ENCODE measurements at places on chromosomes 4 and X. TPM values are rescaled to one million over a fixed set of nuclear protein-coding genes. Genes with fewer than 3 reads are reported as not detected.

DNA sequence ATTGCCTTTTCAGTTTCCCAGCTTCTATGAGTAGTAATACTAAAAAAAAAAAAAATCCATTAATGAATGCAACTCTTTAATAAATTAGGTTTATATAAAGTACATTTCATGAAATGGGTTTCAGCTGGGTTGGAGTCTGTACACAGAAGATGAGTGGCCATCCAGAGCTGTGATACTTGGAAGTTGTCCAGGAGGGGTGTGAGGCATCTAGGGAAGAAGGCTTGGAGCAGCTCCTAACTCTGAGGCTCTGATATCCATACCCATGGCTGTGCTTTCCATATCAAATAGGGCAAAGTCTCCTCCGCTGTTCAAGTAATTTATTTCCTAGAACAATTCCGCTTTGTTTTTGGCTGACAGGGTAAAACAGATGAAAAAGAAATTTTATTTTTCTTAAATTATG, 423.3 kb upstream of the TENM3 start:
- peak; percentile 26 for DNase-seq

Gene LNX1
- total RNA-seq = 15.0 TPM

- no peak for DNase-seq
Measured at GRCh38 chrX:53283567-53283966, 2.2 kb upstream of the IQSEC2 start.

Gene CCSER1
- not detected for total RNA-seq

DNA sequence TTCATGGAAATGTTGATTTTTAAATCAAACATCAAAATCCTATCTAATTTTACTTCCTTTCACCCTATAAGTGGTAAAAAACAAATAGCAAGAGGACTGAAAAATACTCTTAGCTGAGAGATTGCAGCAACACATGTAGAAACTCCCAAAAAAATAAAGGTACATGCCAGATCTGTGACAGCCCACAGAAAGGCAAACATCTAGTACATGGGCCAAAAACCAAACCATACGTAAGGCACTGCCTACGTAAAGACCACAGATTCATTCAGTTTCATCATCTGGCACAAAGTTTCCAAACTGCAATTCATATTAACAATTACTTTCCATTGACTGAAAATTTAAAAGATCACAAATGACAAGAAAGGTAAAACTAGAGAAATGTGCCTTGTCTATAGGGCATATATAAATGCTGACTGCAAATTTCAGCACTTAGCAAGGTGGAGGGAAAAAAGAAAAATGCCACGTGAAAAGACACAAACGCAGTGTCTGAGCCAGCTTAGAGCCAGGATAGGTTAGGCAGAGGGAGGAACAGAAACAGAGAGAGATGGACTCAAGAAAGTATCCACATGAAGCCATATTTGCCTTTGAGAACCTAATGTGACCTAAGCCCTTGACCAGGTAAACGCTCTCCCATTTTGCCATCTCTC, 88.1 kb downstream of the TSPAN5 start:
- no peak for DNase-seq

GRCh38 chr4:145480257-145480656, 1.4 kb upstream of the SMAD1 start:
- DNase-seq = no peak

Gene MAOA
- 4.6 TPM for total RNA-seq

Gene KLHL34
- not detected for total RNA-seq

GRCh38 chr4:95190751-95191436, 357.9 kb downstream of the UNC5C start:
- peak; percentile 13 for DNase-seq

DNA sequence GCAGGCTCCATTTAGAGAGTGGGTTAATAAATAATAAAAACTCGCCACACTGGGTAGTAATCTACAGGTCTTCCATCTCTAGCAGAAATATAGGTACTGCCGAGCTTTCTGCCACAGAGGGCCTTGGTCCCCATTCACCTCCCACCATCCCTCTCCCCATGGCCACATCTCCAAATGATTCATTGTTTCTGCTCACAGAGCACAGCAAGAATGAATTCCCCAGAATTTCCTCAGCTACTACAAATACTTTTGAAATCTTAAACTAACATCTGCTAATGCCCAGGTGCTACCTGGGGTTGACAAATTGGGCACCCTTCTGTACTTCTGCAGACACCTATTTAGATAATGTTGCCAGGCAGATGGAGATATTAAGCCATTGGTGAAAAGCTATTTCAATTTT, 5.1 kb downstream of the PHEX start:
- DNase-seq = no peak

- no peak for DNase-seq
Measured at GRCh38 chrX:65976161-65976560, 63.7 kb downstream of the VSIG4 start.

GRCh38 chr4:123568936-123569335, 172.3 kb downstream of the SPRY1 start:
- no peak for DNase-seq

Data from LHCN-M2 (cell line).